ENCODE measurements at places on chromosomes 2 and 18.

- DNase-seq = no peak
These were observed 49.9 kb upstream of the RNU4ATAC start for GRCh38 chr2:121480826-121481225.

GRCh38 chr2:48235076-48235475 lies 294.9 kb upstream of the STON1 start:
- no peak for DNase-seq

GRCh38 chr18:3721771-3722648 lies 272.0 kb downstream of the TGIF1 start:
- DNase-seq = no peak

DNA sequence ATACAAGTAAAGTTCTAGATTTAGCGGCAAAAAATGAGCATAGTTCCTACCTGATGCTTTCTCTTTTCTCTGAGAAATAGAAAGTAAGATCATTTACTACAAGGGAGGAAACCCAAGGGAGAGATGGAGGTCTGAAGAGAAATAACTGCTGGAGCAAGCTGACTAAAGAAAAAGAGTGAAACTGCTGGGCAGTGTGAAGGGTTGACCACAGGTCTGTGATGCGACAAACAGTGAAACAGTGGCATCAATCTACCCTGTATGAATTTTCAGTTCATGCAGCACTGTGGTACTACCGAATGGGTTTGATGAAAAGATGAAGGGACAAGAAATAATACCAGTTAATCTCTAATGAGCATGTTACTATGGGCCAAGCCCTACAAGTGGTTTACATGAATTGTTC lies 52.2 kb downstream of the CUL3 start:
- DNase-seq = no peak

DNA sequence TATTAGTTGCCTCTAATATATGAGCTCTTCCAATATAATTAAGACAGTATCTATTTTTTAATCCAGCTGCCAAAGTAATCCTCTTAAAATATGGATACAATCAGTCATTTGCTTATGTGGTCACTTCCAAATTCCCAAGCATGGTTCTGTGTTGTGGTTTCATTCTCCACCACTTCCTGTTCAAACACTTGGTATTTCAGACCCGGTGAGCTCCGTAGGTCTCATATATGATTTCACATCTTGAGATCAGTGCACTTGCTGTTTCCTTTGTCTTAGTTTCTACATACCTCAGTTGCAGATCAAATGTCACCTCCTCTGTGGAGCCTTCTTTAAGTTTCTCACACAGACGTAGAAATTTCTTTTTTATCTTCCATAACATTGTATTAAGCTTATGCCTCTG lies 254.2 kb downstream of the KCNS3 start:
- no peak for DNase-seq

DNA sequence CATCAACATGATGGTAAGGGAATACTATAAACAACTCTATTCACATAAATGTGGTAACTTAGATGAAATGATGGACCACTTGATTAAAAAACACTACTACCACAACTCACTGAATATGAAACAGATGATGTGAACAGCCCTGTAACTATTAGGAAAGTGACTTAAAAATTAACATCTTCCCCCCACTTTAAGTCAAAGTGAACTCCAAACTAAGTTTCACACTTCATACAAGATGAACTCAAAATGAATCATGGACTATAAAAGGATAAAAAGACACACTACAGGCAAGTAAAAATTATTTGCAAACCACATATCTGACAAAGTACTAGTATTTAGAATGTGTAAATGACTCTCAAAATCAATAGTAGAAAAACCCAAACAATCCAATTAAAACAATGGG lies 71.6 kb downstream of the ZAP70 start:
- no peak for DNase-seq

GRCh38 chr18:51195086-51195450 lies 2.4 kb downstream of the MEX3C start:
- no peak for DNase-seq

DNA sequence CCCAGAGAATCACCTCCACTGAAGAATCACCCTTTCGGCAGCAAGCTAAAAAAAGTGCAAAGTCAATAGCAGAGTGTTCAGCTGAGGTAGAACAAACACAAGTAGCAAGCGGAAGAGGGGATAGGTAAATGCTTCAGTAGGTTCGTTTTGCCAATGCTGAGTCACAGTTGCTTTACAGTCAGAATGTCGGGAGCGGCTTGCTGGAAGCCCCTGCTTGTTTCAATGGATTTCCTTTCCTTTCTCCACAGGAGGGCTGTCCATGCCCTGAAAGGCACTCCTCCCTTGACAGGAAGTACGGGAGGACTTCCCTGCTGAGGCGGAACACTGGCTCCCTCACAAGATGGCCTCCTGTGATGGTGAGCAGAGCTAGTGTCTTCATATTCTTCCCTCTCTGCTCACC lies 146.2 kb upstream of the LYPD1 start:
- DNase-seq = no peak

- peak; percentile 28 for DNase-seq
These were observed 109.6 kb downstream of the SH3RF3 start for GRCh38 chr2:109238580-109238979.

DNA sequence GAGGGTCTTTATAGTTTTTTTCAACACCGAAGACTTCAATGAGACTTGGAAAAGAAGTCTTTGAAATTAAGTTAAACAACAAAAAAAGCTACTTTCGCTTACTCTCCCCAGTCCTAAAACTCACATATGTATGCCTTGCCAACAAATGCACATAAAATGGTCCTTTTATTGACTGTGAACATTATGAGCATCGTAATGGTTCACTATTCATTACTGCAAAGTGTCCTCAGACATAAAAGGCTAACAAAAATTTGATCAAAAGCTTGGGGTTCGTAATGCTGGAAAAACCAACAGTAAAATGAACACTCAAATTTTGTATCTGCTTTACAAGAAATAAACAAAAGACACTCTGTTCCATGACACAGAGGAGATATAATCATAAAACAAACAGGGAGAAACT lies 285.3 kb upstream of the SLC8A1 start:
- DNase-seq = no peak

DNA sequence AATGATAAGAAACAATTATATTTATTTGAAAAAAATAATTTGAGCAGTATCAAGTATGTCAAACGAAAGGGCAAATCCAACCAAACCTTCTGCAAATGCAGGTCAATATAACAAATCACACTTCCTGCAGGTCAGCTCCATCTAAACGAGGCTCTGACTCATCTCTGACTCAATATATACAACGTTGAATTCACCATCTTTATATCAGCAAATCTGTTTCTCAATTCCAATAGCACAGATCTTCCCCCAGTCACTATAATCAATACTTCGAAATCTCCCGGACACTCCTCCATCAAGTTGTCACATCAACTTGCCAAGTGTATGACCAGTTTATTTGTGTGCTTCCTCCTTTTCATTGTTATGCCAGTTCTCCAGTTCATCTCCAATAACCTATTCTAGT lies 388.9 kb downstream of the ZEB2 start:
- DNase-seq = no peak

- DNase-seq = no peak
These were observed 300.1 kb downstream of the MYCN start for GRCh38 chr2:16240402-16240801.

Data from activated naive CD8-positive, alpha-beta T cell treated with anti-CD3 and anti-CD28 coated beads for 36 hours (primary cell).